ENCODE measurements at places on chromosomes 2 and 18.

GRCh38 chr2:111155610-111156009, 34.9 kb downstream of the BCL2L11 start:
- no peak for DNase-seq

- no peak for DNase-seq
These were observed 46.1 kb upstream of the GPC1 start for GRCh38 chr2:240389302-240389805.

DNA sequence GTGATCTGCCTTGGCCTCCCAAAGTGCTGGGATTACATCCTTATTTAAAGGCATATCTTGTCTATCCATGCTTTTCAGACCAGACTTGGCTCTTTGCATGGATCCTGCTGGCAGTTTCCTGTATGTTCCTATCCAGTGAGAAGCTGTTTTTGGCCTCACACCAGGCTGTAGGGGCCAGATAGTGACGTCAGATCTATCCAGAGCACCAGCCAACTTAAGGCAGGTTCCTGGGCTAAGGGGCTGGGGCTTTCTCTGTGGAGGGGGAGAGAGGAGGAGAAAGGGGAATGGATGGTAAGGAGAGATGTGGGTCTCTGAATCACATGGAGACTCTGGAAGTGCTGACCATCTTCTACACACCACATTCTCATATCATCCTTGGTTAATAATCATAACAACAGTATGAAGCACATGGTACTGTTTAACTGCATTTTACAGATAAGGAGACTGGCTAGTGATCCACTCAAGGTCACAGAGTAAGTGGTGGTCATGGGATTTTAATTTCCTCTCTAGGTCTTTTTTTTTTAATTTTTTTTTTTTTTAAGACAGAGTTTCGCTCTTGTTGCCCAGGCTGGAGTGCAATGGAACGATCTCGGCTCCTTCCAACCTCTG, 2.0 kb upstream of the FAM117B start:
- no peak for DNase-seq

GRCh38 chr2:31992025-31992579, 18.7 kb downstream of the MEMO1 start:
- no peak for DNase-seq

- DNase-seq, result no peak
These were observed 6.6 kb upstream of the CAB39 start for GRCh38 chr2:230706053-230706521.

- no peak for DNase-seq
These were observed 113.7 kb downstream of the ZEB2 start for GRCh38 chr2:144405982-144406788.

DNA sequence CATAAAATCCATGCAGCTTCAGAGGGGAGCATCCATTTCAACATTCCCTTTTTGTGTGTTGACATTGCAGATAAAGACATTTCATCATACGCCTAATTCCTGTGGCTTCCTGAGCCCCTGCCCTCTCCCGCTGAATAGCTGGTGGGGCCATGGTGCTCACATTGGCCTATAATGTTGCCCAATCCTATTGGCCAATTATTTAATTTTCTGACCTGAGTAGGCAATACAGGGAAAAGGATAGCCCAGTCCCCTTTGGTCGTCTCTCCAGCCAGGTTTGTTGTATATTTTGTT, 163.8 kb upstream of the MYCN start:
- no peak for DNase-seq

- no peak for DNase-seq
These were observed 2.5 kb upstream of the ICOS start for GRCh38 chr2:203934041-203934492.

- no peak for DNase-seq
These were observed 404.4 kb downstream of the SOCS6 start for GRCh38 chr18:70693246-70693645.

DNA sequence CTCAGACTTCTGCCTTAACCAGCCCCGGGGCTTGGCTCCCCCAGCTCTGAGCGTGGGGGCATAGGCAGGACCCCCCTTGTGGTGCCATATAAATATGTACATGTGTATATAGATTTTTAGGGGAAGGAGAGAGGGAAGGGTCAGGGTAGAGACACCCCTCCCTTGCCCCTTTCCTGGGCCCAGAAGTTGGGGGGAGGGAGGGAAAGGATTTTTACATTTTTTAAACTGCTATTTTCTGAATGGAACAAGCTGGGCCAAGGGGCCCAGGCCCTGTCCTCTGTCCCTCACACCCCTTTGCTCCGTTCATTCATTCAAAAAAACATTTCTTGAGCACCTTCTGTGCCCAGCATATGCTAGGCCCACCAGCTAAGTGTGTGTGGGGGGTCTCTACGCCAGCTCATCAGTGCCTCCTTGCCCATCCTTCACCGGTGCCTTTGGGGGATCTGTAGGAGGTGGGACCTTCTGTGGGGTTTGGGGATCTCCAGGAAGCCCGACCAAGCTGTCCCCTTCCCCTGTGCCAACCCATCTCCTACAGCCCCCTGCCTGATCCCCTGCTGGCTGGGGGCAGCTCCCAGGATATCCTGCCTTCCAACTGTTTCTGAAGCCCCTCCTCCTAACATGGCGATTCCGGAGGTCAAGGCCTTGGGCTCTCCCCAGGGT, 5.5 kb downstream of the CTDSP1 start:
- DNase-seq, result no peak

- no peak for DNase-seq
These were observed 162.2 kb downstream of the BAZ2B start for GRCh38 chr2:159454185-159454584.

- no peak for DNase-seq
These were observed 28.8 kb downstream of the STEAP3 start for GRCh38 chr2:119252186-119253113.

DNA sequence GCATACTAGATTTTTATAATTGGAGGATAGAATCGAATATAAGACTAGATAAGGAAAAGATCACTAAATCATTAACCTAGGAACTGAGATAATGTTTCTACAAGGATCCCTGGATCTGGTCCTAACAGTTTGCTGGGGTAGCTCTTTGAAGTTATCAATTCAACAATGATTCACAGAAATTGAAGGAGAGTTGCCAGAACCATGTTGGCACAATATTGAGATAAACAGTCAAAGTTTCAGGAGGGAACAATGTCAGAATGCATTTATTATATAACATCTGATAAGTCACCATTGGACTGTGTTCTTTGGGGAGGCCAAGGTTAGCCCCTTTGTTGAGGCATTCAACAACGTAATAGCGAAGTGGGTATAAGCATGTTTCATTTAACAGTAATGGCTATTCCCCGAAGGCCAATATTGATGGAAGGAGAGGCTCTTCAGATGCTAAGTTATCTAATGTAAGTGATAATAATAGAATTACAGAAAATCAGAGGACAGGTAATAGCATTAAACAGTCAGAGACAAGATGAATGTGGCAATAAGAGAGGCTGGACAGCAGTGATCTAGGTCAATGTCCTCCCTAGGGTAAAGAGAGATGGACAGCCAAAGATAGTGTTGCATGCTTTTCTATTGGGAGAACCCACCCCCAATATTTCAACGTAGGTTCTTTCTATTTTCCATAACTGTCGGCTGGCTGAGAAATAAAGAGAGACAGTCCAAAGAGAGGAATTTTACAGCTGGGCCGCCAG, 604.8 kb upstream of the GYPC start:
- no peak for DNase-seq

- no peak for DNase-seq
These were observed 10.2 kb downstream of the ZBTB14 start for GRCh38 chr18:5285326-5285725.

- DNase-seq, result no peak
These were observed 15.0 kb downstream of the ZBTB7C start for GRCh38 chr18:48394176-48394575.

- DNase-seq, result no peak
These were observed 45.9 kb downstream of the PXDN start for GRCh38 chr2:1698188-1698945.

GRCh38 chr2:60213865-60214625, 339.4 kb downstream of the BCL11A start:
- DNase-seq, result no peak

GRCh38 chr2:241412144-241412543, 56.1 kb downstream of the FARP2 start:
- no peak for DNase-seq
